ENCODE measurements at places on chromosomes 3 and 15. TPM values are rescaled to one million over a fixed set of nuclear protein-coding genes. Genes with fewer than 3 reads are reported as not detected.

DNA sequence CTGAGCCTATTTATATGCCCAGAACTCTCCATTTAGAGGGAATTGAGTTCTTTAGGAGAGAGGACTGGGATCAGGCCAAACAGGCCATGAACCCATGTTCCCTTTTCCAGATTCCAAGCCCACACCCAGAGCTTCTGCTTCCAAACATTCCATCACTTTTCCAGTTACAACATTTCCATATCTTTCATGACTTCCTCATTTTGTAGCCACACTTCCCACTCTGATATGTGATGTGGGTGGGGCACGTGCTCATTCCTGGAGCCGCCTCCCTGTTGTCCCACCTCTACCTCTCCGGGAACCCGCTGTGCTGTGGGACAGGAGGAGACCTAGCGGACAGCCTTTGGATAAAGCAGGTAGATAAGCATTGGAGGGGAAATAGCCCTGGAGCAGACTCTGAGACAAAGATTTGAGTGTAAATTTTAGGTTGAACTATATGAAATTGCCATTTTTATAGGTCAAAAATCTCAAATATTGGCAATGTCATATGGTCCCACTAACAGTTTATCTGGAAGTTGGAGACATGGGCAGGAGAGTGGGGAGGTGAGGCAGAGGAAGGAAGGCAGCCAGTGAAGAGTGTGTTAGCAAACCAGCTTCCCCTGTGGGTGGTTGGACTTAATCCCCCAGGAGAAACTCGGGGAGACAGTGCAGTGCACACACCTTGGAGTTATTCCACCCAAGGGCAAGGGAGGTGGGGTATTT lies 31.8 kb downstream of the CYP8B1 start:
- DNase-seq, result no peak

DNA sequence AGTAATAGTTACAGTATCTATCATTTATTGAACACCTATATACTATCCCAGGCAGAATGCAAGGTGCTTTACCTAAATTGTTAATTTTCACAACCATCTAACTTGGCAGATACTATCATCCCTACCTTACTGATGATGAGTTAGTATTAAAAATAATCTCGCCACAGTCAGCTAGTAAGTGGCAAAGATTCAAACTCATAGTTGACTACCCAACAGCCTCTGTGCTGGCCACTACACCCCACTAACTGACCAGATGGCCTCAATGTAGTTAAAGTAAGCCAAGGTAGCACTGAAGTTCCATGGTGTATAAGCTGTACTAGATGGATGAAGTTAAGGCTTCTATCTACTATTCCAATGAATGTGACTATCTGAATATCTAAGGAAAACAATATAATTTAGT lies 44.8 kb downstream of the PEAK1 start:
- DNase-seq, result no peak

GOLGA8J gene
- total RNA-seq, result not detected

DNA sequence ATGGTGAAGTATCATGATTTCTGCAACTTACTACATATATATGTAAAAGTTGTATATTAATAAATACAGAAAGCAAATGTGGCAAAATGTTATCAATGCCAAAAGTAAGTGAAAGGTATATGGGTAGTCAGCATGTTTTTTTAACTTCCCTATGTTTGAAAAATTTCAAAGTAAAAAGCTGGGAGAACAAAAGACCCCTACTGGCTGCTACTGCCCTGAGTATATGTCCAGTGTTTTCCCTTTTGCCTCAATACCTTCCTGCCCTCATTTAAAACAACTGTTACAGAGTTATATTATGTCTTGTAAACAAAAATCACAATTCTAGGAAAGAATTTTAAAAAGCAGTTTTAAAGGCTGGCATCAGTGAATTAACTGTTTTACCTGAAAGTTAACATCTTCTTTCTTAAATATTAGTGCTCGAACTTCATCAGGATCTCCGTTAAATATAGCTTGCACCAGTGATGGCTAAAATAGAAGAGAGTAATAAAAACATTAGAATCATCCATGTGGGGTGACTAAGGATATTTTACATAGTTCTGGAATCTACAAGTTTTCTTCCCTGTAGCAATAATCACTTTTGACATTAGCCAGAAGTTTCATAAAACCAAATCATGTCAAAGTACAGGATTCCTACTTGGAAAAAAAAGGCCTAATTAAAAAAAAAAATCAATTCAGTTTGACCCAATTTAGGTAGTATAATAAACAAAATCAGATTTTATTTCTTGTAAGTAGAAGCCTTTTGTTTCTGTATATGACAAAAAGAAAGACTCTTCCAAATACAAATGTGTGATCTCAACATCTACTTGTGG lies 2.7 kb downstream of the ANKRD28 start:
- DNase-seq, result no peak

- no peak for DNase-seq
Measured at GRCh38 chr3:21436835-21437234, 314.2 kb downstream of the ZNF385D start.

GRCh38 chr15:70400766-70401541 lies 303.2 kb upstream of the TLE3 start:
- no peak for DNase-seq

ADPRH gene
- total RNA-seq, result 5.8 TPM

GRCh38 chr3:13563911-13564310 lies 15.0 kb downstream of the FBLN2 start:
- DNase-seq, result no peak

DNA sequence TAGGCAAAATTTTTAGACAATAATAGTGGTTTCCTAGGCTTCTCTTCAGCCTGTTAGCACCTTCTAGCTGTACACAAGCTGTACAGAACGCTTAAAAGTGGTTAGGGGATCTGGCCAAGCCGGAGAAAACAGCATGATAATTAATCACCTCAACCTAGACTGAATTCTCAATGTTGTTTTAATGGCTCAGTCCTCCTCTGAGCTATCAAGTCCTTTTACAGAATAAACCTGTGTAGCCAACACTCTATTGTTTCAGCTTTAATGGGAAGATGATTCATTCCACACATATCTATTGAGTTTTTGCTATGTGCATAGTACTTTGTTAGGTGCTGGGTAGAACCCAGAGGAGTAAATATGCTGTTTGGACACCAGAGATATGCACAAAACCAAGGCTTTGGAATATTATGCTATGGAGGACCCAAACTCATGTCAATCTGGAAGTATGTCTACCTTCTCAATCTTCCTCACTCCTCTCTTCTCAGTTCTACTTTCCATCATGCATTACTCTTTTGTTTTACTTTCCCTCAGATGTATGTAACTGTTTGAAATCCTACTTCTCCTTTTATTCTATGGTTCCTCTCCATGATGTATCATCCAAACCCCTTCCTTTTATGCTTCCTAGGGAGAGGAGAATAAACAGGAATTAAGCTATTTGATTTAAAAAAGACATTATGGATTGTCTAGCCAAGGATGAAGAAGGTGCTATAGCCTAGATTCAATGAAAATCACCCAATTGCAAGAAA lies 27.6 kb upstream of the UBE2E2 start:
- DNase-seq, result no peak

ALDH1L1 gene
- not detected for total RNA-seq

ADGRG7 gene
- total RNA-seq, result not detected

IMPG2 gene
- total RNA-seq, result 0.12 TPM

GRCh38 chr3:58214484-58215316 lies 3.9 kb upstream of the DNASE1L3 start:
- DNase-seq, result peak; percentile 71

DNA sequence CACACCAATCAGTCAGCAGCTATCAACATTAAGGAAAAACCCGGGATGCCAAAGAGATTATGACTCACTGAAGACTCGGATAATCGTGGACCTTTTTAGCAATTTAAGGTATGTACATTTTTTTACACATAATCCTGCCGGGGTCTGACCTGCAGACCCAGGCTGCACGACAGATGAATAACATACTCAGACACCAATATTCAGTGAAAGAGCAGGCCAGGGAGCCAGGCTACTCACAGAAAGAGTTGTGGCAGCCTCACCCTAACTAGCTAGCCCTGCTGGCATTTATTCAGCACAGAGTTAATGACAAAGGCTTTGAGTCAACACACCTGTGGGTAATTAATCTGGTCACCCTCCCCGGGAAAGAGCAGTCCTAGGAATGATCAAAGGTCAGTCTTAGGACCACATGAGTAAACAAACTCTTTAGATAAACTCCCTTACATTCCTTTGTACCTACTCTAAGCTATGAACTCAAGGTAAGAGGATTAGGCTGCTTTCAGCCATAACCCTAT lies 727.5 kb downstream of the TBL1XR1 start:
- DNase-seq, result no peak

- DNase-seq, result no peak
Measured at GRCh38 chr3:60812502-60812901, 438.8 kb downstream of the FHIT start.

DNA sequence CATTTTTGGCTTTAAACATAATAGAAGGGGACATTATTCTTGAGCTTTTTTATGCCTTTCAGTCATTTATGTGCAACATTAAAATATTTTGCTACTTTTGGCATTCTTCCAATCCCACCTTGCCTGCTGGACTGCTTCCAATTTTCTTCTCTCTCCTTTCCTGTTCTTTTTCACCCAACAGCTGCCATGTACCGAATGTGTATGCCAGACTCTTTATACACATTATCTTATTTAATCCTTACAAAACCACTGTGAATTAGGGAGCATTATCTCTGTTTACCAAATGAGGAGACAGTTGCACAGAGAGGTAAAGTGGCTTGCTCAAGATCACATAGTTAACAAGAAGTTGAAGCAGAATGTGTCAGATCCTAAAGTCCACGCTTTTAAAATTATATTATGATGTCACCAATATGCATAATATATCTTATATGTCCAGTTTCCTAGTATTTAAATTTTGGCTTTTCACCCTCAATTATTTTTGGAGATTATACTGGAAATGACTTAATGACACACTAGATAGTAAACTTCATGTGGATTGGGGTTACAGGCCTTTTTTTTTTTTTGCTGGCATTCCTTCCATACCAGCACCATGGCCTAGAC lies 231.5 kb downstream of the THRB start:
- no peak for DNase-seq

DNA sequence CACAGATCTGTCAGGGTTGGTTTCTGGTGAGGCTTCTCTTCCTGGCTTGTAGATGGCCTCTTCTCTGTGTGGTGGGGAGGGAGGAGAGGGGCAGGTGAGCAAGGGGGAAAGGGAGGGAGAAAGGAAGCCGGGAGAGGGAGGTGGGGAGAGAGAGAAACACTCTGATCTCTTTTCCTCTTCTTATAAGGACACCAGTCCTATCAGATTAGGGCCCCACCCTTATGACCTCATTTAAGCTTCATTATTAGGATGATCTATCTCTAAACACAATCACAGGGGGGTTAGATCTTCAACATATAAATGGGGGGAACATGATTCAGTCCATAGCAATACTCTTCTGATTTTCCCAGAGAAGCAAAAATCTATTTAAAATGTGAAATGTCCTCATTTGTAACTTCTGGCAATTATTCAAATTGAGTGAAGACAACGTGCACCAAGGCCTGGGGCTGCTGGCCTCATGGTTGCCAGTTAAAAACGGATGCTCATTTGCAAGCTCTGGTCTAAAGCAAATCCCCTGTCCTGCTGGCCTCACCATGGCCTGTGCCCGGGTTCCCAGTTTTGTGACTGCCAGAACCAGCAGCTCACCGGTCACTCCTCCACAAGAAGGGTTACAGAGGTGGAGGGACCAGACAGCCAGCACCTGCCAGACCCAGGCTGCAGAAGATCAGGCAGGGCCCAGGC lies 8.3 kb downstream of the POMGNT2 start:
- DNase-seq, result no peak

DNA sequence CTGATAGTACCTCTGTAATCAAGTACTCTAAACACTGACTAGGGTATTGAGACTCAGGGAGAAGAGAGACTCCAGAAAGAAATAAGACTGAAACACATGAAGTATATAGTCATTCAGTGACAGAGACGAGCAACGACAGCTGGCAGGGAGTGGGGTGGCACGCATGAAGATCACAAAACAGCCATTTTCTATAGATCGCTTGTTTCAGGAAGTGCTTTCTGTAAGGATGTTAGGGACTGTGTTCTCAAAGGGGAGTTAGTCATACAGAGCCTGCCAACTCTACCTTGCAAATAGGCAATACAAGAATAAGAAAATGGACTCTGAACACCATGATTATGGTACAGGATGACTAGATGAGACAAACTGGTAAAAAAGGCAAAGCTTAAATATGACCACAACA lies 139.5 kb downstream of the TBL1XR1 start:
- peak; percentile 45 for DNase-seq

DNA sequence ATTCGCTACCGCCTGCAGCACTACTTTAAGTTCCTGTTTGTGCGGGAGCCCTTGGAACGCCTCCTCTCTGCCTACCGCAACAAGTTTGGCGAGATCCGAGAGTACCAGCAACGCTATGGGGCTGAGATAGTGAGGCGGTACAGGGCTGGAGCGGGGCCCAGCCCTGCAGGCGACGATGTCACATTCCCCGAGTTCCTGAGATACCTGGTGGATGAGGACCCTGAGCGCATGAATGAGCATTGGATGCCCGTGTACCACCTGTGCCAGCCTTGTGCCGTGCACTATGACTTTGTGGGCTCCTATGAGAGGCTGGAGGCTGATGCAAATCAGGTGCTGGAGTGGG lies 995 bp downstream of the CHST14 start:
- DNase-seq, result no peak

ZPLD1 gene
- not detected for total RNA-seq

GRCh38 chr3:129161860-129162271 lies 1.0 kb upstream of the ISY1 start:
- peak; percentile 49 for DNase-seq

- DNase-seq, result no peak
Measured at GRCh38 chr3:24519368-24520100, 24.9 kb upstream of the THRB start.

Data from activated naive CD8-positive, alpha-beta T cell treated with anti-CD3 and anti-CD28 coated beads for 36 hours (primary cell).